ENCODE measurements at places on chromosomes 11 and 22.

DNA sequence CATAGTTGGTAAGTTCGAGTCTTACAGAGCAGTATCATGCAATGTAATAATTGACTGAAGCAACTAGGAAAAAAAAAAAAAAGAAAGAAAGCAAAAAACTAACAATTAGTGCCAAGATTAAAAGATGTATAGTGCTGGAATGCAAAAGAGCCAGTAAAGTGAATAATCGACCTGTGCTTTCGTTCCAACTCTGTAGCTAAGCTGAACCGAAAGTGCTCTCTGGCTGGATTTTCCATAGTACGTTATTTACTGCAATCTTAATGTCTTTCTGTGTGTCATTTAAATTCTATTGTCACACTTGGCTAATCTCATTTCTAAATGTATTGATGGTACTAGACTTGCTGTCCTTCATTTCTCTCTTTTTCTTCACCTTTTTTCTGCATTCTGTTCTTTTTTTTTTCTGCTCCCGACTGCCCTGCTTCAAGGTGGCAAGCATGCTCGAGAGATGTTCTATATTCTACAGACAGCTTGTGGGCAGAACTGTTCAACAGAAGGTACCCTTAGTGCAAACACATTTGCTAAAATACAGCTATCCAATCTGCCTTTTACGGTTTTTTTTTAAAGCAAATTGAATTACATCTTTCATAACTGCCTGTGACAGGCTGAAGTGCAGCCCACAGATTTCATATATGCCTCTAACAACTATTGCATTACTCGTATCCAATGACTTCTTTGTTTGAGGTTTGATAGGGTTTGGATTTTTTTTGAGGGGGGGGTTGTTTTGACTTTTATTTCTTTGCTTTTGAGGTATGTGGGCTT is 204.2 kb upstream of the MTNR1B start:
- DNase-seq = no peak

- no peak for DNase-seq
These were observed 3.7 kb downstream of the CST6 start for GRCh38 chr11:66015454-66015881.

DNA sequence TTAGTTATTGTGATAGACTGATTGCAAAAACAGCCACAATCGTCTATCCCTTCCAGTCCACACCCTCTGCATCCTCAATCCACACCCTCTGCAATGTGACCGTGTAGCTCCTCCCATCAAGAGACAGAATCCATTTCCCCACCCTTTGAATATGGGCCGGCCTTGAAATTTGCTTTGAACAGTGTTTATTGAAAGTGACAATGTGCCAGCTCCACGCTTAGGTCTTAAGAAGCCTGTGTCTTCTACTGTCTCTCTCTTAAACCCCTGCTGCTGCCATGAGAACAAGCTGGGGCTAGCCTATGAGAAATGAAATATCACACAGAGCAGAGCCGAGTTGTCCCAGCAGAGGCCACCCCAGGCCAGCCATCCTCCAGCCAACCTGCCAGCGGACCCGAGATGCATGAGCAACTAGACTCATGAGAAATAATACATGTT is 22.3 kb upstream of the MICAL2 start:
- no peak for DNase-seq

DNA sequence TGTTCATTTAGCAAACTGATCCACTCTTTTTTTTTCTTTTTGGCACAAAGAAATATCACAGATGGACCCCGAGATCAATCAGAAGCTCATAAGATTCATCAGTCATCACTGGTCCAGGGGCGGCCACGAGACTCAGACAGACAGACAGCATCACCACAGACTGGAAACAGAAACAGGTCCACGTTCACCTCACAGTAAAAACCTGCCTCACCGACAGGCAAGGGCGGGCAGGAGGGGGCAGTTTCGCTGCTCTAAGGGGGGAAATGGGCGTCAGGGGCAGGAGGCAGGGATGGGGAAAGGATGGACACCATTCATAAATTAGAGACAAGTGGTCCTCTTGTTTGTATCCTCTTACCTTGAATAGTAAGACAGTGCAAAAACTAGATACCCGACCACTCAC is 16.5 kb downstream of the CHST1 start:
- DNase-seq = no peak

GRCh38 chr11:117884994-117885393 is 8.5 kb upstream of the FXYD6 start:
- no peak for DNase-seq

GRCh38 chr22:41425660-41426365 is 20.8 kb downstream of the TOB2 start:
- DNase-seq = no peak

DNA sequence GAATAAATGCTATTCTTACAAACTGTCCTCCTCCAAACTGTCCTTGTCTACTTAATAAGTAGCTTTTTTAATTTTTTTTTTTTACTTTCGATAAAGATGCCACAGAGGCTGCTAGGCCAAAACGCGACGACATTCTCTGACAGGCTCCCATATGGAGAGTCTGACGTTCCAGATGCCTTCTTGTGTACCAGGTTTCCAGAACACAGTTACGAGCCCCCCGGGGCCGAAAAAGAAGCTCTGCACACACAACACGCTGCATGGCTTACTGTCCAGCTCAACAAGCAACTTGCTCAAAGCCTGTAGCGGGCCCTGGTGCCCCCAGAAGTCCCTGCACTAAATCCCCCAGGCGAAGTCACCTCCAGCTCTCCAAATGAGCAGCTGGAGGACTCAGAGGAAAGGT is 39.3 kb downstream of the LARGE1 start:
- peak; percentile 64 for DNase-seq

GRCh38 chr11:67211656-67212436 is 54.4 kb upstream of the GRK2 start:
- no peak for DNase-seq

- no peak for DNase-seq
These were observed 729.7 kb downstream of the BRD1 start for GRCh38 chr22:49097966-49098365.

DNA sequence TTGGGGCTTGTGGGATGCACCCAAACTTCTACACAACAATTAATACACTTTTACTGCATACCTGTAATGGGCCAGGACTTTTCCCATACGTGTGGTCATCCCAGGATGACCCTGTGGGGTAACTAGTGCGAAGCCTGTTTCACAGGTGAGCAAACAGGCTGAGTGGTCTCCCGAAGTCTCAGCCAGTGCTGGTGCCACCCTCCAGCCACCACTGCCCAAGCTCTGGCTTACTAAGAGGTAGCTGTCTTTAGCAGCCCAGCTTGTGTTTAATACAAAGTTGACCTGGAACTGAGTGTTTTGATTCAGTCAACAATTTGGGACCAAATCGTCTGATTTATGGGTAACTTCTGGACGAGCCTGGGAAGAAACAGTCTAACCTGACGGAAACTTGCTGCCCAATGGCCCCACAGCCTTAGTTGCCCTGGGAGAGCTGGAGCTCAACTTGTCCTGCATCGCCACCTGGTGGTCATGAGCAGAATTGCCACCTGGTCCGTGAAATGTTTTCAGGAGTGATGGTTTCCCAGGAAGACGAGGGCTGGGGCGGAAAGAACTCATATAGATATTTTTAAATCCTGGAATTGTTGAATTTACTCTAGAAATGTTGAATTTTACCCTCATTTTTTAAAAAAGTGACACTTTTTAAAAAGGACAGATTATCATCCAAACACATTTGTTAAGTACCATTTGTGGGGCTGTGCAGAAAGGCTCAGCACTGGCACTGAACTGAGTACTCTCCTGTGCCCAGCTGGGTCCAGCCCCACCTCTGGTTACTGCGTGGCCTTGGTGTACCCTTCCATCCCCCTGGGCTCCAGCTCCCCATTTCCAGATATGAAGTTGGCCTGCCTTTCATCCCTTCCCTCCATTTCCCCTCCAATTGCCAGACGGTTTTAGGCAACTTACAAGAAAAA is 95.5 kb upstream of the PARVA start:
- no peak for DNase-seq

DNA sequence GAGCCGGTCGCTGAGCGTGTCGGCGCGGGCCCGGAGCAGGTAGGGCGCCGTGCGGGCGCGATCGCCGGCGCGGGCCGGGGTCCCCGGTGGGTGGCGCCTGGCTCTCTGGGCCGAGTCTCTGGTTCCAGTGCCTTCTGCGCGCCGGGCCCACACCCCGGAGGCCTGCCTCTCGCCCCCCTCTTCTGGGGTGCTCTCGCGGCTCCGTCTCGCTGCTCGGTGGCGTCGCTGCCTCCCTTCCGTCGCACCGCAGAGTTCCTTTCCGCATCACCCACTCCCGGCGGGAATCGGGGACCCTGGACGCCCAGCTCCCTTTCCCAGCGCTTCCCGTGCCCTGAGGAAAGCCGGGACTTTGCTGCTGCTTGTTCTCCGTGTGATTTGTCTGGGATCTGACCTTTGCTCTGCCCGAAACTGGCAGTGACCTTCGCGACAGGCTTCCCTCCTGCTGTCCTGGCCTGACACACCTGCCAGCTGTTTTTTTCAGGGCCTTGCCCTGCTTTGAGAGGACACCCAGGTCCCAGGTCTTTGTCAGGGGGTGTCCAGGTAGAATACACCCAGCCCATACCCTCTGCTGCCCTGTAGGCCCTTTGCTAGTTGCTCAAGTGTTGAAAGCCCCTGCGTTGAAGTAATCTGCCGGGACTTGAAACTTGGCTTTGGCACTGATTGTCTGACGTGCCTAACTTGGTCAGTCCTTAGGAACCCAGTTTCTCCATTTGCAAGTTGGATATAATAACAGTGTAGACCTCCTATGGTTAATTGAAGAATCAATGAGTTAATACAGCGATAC is 711 bp downstream of the FDX1 start:
- DNase-seq = no peak

DNA sequence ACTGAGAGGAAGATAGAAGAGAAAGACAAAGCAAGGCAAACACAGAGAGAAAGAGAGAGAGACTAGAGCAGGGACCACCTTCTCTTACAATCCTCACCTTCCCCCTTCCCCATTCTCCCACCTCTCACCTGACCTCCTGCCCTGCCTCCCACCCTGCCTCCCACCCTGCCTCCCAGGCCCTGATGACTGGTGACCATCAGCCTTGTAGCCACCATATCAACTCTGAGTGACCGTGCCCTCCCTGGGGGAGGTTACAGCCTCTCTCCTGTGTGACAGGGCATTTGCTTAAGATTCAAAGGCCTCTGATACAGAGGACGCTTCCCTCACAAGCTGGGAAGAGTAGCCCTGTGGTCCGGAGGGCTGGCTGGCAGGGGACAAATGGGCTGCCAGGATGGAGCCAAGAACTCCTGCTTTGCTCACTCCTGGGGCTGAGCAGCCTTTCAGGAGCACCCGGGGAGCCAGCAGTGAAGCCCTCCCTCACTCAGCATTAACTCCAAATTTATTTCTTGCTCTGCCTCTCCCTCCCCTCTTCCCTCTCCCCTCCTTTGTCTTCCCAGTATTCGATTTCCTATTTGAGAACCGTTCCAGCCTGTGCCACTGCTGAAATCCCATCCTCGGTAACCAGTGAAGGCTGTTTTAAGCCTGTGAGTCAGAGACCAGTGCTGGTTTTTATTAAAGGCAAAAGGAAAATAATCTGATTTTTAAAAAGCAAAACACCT is 125.2 kb upstream of the SYT13 start:
- no peak for DNase-seq

- DNase-seq = no peak
These were observed 168.6 kb upstream of the UBASH3B start for GRCh38 chr11:122486793-122487495.

DNA sequence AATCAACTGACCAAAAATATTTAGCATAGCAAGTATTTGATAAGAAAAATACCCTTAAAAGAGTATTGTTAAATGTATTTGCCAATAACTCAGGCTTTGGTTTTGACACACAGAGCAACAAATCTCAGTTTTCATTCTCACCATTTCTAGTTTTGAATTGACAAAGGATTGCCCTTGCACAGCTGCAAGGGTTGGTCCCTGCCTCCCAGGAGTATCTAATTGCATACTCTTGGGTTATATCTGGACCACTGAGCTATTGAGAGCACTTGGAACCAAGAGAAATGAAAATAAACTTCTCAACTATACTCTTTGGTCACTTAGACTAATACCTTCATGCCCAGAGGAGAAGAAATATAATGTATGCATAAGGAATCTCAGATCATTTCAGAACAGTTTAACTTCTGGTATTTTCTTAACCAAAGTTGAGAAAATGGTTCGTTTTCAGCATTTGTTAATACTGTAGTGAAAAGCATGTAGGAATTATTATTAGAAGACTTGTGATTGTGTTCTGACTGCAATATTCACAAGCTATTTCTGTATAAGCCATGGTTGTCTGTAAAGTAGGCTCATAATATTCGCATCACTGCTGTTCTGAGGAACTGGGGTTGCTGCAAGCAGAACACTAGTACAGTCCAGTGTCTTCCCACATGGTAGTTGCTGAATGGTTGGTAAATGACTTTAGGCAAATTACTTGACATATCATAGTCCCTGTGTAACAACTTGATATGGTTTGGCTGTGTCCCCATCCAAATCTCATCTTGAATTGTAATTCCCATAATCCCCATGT is 7.9 kb downstream of the C2CD3 start:
- no peak for DNase-seq

All from NCI-H524 treated with DMSO at 0.1 percent for 48 hours (cell line).